ENCODE measurements at places on chromosomes 7 and 10.

DNA sequence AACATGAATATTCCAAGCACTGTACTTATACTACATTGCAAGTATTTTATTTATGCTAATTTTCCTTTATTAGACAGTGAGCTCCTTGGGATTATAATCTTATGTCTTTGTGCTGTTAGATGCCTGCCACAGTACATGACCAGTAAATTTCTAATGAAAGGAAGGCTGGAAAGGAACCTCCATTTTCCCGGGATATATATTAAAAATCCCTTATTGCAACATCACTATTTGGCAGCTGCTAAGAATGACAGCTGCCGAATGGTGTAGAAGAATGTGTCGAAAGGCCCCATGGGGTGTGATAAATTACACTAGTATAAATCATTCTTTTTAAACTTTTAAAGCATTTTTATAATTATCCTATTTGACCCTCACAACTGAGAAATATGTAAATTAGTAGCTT, 59.1 kb downstream of the TFAM start:
- no peak for DNase-seq

DNA sequence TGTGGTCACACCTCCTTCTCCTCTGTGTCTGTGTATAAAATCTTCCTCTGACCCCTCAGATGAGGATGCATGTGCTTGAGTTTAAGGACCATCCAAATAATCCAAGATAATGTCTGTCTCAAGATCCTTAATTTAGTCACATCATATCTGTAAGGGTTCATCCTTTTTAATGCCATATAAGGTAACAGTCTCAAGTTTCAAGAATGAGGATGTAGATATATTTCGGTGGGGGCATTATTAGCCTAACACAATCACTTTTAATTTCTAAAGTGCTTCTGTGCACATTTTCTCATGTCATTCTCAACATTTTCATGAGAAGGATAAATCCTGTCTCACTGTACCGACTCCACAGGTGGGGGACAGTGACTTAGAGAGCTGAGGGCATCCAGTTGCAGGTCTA, 235.3 kb downstream of the BUB3 start:
- no peak for DNase-seq

DNA sequence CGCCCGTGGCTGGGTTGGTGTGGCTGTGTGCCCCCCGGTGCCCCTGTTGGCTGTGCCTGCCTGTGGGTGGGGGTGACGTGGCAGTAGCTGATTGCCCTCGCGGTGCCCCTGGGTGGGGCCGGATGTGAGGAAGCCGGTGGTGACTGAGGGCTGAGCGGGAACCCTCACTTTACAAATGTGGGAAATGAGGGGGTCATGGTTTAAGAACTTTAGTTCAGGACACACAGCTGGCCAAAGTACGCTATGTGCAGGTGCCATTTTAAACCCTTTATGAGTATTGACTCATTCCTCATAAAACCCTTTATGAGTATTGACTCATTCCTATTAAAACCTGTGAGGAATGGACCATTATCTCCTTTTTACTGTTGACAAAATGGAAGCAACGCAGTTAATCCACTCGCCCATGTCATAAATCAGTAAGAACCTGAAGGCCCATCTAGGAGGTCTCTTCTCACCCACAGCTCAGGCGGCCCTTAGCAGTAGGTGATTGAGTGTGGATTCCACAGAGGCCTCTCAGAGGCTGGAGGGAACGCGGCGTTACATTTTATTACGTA, 290.1 kb upstream of the COBL start:
- DNase-seq = no peak

- peak; percentile 40 for DNase-seq
These were observed 48.6 kb upstream of the ADO start for GRCh38 chr10:62755662-62756653.

- no peak for DNase-seq
These were observed 2.7 kb downstream of the GET4 start for GRCh38 chr7:879093-879492.

- DNase-seq = no peak
These were observed 756.7 kb downstream of the GATA3 start for GRCh38 chr10:8811201-8811600.

DNA sequence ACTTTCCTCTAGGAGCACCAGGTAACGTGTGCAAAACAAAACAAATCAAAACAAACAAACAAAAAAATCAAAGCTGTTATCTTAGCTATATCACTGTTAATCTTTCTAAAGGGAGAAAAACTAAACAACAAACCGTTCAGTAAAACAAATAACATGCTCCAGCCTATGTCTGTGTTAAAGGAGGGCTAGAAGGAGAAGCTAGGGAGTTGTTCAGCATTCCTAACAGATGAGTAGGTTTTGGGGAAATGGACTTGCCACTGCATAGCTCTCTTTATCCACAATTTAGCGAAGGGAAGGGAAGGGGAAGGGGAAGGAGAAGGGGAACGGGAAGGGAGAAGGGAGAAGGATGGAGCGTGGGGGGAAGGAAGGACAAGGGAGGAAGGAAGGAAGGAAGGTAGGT, 134.2 kb upstream of the AKR1E2 start:
- no peak for DNase-seq

GRCh38 chr10:64659311-64659710, 1138.1 kb downstream of the REEP3 start:
- no peak for DNase-seq

DNA sequence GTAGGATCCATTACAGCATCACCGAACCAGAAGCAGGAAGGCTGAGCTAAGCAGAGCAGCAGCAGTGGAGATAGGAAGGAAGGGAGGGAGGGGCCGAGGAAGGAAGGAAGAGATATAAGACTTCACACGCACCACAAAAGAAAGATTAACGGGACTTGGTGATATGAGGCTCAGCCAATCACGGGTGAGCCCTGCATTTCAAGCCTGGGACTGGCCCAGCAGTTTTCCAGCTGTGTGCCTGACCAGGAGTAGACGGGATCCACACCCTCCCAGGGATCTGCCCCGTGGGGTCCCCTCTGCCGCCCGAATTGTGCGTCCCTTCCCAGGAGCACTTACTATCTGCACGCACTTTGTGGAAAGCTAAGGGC, 16.2 kb downstream of the ATG9B start:
- no peak for DNase-seq

DNA sequence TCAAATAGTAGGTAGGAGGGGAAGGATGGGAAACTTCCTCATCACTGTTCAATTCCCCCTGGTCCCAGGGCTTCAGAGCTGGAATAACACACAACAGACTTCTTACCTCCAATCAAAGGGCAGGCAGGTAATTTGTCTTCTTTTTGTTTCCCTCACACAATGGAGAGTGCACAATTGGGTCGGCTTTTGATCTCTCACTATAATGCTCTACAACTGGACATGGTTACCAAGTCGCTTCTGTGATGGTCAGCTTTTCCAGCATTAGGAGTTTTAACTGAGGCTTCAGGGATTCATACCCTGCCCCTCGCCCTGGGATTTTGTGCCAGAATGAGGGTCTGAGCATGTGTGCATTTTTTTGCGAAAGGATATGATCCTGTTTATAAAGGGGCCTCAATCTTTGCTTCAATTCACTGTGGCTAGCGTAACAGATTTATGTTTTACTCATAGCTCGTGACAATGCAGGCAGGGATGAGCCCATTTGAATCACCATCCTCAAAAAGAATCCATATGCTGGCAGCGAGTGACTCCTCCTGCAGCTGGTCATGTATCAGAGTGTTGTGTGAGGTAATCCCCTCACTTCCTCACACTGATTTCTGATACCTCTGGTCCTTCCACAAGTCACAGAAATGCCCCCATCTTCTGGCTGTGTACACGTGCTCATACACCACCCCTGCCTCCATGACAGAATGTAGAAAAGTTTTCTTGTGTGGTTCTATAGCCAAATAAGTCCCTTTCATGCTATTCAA, 189.6 kb downstream of the CTTNBP2 start:
- no peak for DNase-seq

DNA sequence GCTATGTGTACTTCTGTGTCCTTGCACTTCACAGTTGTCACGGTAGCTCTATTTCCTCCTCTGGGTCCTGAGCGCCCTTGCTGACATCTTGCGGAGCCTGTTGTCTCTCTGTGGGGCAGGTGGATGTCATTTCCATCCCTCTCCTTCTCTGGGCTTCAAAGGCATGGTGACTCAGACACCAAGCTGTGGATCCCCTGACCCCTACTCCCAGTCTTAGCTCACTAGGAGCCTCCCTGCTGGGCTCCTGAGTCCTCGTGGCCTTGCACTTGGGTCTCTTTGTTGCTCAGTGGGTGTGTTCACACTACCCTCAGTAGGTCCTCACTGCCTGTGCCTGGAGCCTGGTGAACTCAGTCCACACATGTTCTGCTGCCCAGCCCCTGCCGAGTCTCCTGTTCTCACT, 100.3 kb upstream of the PAX2 start:
- DNase-seq = no peak

GRCh38 chr10:124484661-124485060, 23.0 kb downstream of the LHPP start:
- no peak for DNase-seq

DNA sequence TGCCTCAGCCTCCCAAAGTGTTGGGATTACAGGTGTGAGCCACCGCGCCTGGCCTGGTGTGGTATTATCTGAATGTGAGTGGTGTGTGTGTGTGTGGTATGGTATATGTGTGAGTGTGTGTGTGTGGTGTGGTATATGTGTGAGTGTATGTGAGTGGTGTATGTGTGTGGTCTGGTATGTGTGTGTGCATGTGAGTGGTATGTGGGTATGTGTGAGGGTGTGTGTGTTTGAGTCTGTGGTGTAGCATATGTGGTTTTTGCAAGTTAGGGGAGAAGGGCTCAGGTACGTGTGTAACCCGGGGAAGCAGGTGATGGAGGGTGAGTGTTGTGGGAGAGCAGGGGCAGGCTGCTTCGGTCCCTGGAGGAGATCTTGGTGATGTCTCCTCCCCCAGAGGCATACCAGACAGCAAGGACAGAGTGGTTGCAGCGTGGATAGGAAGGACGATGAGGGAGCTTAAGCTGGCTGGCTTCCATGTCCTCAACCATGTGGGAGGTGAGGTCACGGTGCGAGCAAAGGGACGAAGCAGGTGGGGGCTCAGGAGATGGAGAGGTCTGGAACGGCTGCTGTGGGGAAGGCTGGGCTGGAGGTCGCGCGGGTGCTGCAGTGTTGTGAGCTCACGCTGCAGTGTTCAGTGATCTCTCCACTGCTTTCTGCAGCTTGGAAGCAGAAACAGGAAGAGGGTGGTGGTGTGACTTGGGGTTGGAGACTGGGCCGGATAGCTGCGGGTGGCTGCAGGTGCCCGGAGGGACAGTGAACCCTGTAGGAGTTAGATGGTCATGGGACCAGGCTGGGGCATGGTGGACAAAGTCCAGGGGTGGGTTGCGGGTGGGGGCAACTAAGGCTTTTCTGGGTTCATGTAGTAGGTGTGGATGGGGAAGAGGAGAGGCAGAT, 5.0 kb downstream of the ZYX start:
- DNase-seq = peak; percentile 49

DNA sequence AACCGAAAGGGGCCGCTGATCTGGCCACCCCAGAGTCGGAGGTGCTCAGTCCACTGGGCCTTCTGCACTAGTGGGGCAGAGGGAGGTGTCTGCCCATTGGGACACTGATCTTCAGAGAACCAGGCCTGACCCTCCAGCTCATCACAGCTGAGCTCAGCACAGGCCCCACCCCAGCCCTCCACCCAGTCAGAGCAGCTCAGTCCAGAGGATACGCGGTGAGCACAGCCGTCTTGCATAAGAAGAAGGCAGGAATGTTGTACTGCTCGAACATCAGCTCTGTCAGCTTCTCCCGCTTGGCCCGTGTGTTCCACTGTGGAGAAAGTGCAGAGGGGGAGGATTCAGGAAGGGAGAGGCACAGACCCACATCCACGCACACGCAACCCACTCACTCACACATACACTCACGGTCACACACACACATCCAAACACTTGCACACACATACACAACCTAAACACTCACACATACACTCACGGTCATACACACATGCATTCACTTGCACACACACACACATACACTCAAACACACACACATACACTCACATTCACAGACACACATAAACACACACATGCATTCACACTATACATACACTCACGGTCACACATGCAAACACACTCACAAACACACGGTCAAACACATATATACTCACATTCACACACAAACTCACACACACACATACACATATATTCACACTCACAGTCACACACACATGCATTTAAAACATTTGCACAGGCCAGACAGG, 6.3 kb downstream of the ACTL6B start:
- DNase-seq = no peak

DNA sequence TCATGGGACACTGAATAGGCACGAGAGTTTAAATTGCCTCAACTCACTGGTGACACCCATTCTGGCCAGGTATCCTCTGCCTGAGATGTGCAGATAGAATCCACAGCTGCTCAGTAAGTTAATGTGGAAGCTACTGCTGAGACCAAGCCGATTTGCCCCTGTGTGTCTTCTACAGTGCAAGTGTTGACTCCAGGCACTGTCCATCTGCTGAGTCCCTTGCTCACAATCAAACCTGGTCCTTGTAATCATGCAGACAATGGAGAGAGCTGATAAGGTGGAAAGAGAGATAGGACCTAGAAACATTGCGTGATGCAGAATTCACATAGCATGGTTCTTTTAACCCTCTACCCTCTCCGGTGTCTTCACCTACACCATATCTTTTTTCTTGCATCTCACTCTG, 101.4 kb downstream of the ITGB8 start:
- no peak for DNase-seq

GRCh38 chr7:22611758-22612079, 111.7 kb upstream of the STEAP1B start:
- DNase-seq = peak; percentile 52

- no peak for DNase-seq
These were observed 110.9 kb downstream of the COL13A1 start for GRCh38 chr10:69912589-69912988.

GRCh38 chr7:140213684-140214074, 36.9 kb upstream of the KDM7A start:
- DNase-seq = no peak

DNA sequence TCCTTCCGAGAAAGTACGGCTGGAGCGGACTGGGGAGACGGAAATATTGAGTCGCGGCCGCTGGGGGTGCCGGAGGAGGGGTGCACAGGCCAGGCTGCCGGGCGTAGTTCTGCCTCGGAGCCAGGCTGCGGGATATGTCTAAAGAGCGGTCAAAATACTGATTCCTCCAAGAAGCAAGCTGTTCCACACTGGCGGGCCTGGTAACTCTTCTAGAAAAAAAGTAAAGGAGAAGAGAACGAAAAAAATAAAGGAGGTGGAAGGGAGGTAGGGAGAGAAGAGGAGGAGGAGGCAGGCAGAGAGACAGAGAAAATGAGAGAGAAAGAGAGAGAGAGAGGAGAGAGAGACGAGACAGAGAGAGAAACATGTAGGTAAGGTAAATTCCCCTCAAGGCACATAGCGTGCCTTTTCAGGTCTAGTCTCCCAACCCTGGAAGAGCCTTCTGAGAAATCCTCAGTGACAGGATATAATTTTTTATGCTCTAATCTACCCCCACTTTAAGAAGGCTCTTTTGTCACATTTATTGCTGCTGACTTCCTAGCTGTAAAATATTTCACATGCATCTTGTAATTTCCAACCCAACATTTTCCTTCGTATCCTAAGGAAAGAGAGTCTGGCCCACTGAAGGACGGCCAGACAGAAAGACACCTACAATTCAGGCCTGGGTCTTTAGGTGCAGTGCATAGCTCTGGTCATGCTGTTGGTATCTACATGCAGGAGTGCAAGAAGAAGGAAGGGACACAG, 5.7 kb downstream of the DLX5 start:
- no peak for DNase-seq

- DNase-seq = no peak
These were observed 20.6 kb upstream of the ADAMTS14 start for GRCh38 chr10:70651661-70652060.

Data from inflammatory macrophage treated with lipopolysaccharide for 1 hour (primary cell).